MG63 (cell line): ENCODE measurements at places on chromosomes 11 and 22. TPM values are rescaled to one million over a fixed set of nuclear protein-coding genes. Genes with fewer than 3 reads are reported as not detected.

Gene SIK2
- total RNA-seq: 4.6 and 10.3 TPM in 2 replicates

Gene TRIM48
- total RNA-seq: not detected in 2 replicates

Gene RIMBP3C
- 0.30 and 0.49 TPM in 2 replicates for total RNA-seq

Gene CHADL
- not detected in 2 replicates for total RNA-seq

Gene OR2AT4
- not detected in 2 replicates for total RNA-seq

Gene KRTAP5-10
- total RNA-seq: not detected in 2 replicates

Gene VSIG10L2
- total RNA-seq: not detected in 2 replicates

Gene SEPTIN3
- total RNA-seq: 0.43 and 3.5 TPM in 2 replicates

Gene CST6
- not detected in 2 replicates for total RNA-seq
